ENCODE measurements at places on chromosomes 11 and 22.

DNA sequence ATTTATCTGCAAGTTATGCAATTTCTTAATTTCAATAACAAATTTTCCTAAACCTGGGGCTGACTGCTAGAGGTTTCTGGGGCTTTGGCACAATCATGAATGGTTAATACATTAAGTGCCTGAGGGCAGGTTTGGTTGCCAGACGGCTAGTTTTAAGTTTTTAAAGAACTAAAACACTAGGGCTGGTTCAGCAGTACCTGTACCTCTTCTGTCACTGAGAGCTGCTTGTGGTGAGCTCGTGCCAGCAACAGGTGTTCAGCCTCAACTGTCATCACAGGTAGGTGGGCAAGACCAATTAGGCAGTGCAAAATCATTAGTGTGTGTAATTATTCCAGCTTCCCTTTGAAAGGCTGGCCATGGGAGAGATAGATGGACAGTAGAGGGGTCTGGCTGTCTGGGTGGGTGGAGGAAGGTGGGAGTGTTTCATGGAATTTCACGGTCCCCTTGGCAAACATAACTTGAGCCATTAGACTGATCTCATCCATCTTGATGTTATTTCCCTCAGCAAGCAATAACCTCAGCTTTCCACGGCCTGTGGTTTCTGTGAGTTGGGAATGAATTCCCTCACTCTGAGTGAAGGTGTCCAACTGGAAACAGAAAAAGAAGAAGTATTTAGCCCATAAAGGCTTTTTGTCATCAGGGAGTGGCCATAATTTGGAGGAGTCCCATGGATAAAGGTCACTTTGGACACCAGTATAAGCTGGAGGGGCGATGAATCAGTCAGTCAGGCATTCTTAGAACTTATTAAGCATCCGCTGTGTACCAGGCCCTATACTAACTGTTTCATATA lies 114.8 kb downstream of the SNX19 start:
- DNase-seq = peak; percentile 67

DNA sequence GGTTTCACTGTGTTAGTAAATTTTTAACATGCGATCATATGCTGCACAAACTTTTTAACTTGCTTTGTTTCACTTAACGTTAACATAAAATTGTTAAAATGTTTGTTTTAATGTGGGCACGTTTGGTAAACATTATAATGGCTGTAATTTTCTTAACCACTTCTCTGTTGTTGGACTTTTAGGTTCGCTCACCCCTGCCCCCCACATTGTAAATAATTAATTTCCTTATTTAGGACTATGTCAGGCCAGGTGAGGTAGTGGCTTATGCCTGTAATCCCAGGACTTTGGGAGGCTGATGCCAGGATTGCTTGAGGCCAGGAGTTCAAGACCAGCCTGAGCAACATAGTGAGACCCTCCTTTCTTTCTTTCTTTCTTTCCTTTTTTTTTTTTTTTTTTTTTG lies 6.7 kb upstream of the DIXDC1 start:
- DNase-seq = no peak

DNA sequence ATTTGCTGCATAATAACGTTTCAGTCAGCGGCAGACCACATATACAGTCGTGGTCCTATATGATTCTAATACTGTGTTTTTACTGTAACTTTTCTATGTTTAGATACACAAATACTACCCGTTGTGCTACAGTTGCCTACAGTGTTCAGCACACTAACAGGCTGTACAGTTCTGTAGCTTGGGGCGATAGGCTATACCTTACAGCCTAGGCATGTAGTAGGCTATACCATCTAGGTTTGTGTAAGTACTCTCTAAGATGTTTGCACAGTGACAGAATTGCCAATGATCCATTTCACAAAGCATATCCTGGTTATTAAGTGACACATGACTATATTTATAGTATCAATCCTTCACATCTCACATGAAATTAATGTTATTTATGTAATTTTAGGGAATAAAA lies 78.2 kb downstream of the YAP1 start:
- DNase-seq = no peak

- DNase-seq = peak; percentile 80
Observed at GRCh38 chr11:29328961-29329441, 687.8 kb downstream of the KCNA4 start.

GRCh38 chr11:55732936-55733335 lies 40.3 kb upstream of the OR5D13 start:
- DNase-seq = no peak

DNA sequence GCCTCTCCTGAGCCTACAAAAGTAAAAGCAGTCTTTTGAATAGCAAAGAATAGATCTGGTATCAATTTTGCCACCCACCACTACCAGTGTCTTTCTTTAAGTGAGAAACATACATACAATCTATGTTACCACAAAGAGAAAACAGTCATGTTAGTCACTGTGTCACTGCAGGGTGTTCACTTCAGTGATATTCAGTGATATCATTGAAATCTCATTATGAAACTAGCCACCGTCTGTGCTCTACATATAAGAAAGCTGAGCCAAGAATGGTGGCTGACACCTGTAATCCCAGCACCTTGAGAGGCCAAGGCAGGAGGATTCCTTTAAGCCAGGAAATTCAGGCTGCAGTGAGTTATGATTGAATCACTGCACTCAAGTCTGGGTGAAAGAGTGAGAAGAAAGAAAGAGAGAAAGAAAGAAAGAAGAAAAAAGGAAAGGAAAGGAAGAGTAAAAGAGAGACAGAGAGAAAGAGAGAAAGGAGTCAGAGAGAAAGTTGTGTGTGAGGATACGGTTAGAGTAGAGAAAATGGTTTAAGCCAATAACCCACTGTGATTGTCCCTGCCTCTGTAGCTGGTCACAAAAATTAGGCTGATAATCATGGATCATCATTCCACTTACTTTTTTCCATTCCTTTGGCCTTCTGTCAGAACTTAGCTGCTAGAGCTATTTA lies 847.1 kb downstream of the FAM181B start:
- DNase-seq = no peak

DNA sequence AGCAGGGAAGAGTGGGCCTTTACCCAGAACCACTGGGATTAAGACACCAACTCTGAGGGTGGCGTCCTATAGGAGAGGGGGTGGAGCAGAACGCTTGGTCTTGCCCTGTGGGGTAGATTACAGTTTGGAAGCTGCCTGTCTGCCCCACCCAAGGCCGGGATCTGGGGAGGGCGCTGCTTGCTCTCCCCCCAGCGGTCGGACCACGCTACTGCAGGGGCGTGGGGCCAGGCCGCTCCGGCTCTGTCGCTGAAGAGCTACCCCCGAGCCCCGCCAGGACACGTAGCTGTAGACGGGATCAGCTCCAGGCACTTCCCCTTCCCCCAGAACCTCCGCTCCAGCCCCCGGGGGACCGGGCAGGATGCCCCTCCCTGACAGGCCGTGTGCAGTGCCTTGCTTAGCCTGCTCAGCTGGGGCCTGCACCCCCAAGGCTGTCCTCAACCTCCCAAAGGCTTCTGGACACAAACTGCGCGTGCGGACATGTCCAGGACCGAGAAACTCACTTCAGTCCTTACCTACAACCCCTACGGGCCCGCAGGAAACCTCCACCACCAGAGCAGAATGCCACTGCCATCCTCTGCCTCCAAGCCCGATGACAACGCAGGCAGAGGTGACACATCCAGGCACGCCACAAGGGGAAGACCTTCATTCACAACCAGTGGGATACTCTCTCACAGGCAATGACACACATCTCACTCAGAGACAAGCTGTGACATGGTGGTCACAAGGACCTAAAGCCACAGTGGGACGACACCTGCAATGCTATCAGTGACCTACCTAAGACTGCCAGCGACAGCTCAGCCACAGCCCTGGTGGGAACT lies 3.6 kb downstream of the AHNAK start:
- peak; percentile 89 for DNase-seq

DNA sequence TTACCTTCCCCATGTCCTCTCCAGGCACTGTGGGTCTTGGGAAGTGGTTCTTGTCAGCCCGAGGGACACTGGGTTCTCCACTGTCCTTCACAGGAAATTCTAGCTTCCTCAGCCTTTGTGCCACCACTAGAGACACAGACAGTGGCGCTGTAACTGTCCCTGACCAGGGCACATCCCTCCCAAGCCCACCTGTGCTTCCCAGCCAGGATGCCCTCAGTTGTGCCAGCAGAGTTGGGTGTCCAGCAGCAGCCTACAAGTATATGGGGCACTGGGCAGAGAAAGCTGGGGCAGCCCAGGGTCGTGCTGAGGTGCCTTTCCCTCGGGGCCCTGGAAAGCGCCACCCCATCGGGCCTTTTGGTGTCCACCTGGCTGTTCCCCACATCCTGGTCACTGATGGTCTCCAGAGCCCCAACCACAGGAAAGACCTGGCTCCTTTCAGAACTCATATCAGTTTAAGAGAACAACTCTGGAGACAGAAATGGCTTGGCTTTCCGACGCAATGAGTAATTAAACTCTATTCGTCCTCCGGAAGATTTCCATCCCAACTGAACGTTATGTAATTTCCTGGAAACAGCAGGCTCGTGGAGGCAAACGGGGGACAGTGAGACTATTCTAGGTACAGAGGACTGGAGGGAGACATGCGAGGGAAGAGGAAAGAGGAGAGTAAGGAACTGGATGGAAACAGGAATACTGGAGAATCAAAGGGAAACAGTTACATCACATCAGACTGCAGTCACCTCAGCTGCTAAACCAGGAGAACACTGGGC lies 28.6 kb downstream of the PPP2R1B start:
- DNase-seq = no peak

DNA sequence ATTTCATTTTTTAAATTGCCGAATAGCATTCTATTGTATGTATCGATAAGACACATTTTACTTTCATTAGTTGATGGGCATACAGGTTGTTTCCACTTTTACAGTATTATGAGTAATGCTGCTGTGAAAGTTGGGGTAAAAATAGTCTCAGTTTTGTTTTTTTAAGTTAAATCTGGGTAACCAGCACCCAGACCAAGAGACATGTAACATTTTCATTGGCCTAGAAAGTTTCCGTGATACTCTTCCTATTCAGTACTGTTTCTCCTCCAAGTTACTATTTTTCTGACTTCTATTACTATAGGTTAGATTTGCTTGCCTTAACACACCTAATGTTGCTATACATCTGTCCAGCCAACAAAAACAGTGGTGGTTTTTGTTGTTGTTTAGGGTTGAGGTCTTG lies 12.3 kb downstream of the IPO7 start:
- DNase-seq = no peak

DNA sequence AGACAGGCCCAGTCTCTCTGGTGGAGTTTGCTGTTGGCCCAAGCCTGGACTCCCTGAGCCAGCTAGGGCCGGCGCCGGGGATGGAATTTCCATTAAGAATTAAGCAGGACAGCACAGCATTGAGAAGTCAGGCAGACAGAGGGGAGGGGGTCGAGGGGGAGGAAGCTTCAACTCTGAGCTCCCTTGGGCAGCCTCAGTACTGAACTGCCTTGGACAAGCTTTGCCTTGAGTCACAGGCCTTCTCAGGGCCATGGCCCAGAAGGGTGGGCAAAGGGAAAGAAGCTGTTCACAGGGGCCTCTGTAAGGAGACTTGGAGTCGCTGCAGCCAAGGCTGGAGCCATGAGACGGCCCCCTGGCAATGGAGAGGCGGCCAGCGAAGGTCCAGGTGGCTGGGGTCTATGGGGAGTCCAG lies 2.6 kb upstream of the INSC start:
- no peak for DNase-seq

GRCh38 chr11:126823274-126823673 lies 177.3 kb downstream of the KIRREL3 start:
- no peak for DNase-seq

DNA sequence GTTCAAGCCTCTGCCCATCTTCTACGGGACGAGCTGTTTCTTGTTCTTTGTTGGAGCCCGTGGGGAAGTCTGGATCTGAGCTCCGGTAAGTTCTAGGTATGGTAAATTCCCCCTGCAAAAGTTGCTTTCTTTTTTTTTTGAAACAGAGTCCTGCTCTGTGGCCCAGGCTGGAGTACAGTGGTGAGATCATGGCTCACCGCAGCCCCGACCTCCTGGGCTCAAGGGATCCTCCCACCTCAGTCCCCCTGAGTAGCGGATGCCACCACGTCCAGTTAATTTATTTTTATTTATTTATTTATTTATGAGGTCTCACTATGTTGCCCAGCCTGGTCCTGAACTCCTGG lies 35.5 kb upstream of the MOB2 start:
- no peak for DNase-seq

DNA sequence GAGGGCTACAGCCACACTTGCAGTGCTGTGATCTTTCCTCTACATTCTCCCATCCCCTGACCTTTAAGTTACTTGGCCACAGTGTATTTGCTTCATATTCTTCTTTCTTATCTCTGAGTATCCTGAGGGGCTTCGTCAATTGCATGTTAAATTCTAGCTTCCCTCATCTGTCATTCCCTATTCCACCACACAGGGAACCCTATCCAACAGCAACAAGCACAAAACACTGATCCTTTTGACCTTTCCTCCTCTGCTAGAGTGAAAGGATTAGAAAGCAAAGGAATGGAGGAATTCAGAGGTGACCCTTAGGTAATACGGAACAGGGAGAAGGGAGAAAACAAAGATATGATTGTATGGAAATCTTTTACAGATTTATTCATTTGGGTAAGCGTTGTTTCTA lies 1061.7 kb upstream of the TENM4 start:
- DNase-seq = no peak

GRCh38 chr22:46476547-46476941 lies 60.9 kb downstream of the CELSR1 start:
- no peak for DNase-seq

DNA sequence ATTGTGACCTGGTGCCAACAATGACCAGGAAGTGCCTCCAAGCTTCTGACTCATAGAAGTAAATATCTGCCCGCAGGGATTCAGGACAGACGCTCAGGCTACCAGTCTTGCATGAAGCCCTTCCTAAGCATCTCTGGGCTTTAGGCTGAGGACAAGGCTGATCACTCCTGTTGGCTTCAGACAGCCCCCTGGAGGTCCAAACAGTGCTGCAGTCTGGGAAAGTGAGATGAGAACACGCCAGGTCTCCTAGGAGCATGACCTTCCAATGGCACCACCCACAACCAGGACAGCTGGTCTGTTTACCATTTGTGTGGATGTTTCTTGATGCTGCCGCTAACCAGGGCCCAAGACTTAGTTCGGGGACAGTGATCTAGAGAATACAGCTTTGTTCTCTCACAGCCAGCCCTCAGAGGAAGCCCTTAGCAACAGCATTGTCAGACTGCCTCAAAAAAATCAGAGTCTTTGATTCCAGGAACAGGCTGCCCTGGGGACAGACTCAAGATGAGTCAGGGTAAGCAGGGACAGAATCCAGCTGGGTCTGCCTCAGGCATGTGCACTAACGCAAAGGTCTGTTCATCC lies 111.2 kb downstream of the ZNF280B start:
- DNase-seq = no peak
